ENCODE measurements at places on chromosomes 4 and X.

DNA sequence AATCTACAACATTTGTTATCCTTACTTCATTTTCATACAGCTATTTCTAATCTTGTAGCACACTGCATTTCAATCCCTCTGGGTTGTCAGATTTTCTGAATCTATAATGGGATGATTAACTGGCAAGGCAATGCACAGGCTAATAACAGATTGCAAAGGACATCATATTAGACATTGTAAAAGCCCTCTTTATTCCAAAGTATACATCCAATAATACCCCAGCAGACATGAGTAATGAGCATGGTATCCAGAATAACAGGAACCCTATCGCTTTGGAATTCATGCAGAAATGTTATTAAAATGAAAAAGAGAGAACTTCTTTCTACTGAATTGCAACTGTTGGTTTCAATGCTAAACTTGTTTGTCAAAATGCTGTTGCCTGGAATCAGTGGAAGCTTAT lies 122.9 kb downstream of the C4orf33 start:
- no peak for DNase-seq

- DNase-seq: no peak
Observed at GRCh38 chrX:12080265-12080664, 58.0 kb upstream of the FRMPD4 start.

DNA sequence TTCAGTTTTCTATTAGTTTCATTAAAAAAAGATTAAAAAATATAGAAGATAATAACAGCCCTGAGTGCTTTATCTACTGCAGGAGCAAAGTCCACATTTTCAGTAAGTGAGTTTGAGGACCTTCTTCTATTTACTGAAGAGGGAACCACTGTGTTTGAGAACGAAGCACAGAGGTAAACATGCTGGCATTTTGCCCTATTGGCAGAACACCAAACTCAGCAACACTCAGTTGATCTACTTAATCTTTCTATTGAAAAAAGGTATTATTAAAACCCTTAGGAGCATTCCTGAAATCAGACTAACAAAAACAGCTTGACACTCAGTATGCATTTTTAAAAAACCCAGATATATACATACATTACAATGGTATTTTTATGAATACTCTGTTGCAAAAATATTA lies 1496.7 kb downstream of the TECRL start:
- no peak for DNase-seq

DNA sequence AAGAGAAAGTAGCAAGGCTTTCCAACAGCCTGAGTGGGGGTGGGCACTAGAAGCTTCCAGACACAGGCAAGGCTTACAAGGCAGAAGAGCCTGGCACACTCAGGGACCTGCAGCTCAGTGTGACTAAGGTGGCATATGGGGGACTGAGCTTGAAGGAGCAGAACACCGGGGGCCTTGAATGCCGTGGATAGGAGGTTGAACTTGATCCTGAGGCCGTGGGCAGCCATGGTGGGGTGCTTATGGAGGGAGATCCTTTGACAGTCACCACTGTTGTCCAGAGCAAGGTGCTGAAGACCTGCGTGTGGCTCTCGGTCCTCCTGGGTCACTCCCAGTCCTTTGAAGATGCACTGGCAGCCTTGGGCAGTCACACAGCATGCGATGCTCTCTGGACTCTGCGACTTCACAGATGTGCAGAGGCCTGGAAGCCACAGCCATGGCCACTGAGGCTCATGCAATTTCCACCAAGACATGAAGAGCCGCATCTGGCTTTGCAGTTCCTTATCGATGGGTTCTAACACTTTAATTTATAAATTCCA lies 18.3 kb downstream of the C4orf50 start:
- no peak for DNase-seq

DNA sequence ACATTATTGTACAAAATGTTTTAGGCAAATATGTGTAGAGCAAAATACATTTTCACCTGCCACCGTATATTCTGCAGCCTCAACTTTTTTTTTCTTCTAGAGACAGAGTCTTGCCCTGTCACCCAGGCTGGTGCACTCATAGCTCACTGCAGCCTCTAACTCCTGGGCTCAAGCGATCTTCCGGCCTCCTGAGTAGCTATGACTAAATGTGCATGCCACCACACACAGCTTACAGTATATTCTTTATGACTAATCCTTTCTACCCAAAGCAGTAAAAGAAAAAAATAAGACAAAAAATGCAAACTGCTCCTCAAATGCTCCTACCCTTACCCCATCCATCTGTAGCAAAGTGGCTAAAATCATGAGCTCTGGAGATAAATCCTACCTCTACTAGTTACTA lies 426.3 kb downstream of the KCNIP4 start:
- DNase-seq: no peak

GRCh38 chrX:1330605-1331004 lies 6.0 kb upstream of the IL3RA start:
- DNase-seq: no peak

Data from activated T-helper 1 cell treated with Interleukin-2 at 50 U/mL for 16 hours (primary cell).